ENCODE measurements at places on chromosomes 3 and 15.

DNA sequence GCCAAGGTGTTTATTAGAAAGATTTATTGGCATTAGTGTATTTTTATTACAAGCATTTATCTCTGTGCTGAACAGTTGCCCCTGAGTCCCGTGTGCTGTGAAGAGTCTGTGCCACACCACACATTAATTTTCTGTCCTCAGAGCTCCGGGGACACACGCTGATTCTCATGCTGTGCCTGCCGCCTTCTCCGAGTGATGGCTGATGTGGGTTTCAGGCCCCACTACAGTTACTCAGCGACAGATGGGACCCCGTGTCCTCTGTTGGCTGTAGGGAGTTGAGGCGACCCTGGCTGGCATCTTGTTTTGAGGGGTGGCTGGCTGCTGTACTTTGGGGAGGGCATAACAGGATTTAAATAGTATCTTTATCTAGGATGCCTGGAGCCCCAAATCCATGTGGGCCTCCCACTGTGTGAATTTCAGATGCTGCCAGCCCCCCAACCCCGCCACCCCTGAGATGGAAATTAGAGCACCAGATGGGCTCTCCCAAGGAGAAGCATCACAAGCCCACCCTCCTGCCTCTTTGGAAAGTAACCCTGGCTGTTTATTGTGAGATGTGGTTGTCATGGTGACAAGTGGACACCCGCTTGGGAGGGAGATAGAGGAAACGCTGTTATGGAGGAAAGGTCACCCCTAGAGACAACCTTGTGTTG, 185.6 kb downstream of the APBA2 start:
- DNase-seq, result no peak

- no peak for DNase-seq
These were observed 92.1 kb downstream of the XRN1 start for GRCh38 chr3:142355692-142356091.

GRCh38 chr3:14538451-14539088, 1.6 kb downstream of the GRIP2 start:
- no peak for DNase-seq

GRCh38 chr15:77974098-77974414, 103.5 kb downstream of the TBC1D2B start:
- no peak for DNase-seq

DNA sequence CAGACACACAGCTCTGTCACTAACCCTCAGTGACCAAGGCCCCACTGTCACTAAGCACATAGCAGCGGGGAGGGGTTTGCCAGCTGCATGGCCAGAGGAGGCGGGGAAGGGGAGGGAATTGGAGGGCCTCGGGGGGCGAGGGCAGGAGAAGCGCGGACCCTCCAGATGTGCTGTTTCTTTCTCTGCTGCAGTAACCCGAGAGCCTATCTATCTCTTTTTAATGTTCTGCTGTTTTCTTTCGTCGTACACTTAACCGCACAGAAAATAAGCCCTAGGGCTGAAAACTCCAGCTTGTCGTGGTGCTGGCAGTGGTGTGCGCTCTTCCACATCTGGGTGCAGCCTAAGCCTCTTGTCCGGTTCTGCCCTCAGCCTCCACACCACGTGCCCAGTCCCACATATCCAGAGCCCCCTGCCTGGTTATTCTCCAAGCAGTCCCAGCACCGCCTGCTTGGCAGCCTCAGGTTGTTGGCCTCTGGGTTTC, 51.1 kb downstream of the BDH1 start:
- DNase-seq, result no peak

DNA sequence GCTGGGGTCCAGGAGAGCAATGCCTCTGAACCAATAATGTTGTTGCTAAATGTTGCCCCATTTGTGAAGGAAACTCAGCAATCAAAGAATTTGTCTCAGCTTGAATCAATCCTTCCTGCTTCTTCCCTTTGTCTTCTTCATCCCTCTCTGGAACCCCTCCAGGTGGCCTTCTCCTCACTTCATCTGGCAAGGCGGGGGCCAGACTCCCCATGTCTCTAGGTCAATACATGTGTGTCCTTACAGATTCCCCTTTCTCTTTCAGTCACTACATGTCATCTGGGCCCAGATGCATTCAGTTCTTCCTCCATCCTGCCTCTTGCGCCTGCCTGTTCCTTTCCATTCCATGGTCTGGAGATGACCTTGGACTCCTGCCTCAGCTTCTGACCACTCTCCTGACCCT, 8.0 kb upstream of the LTF start:
- DNase-seq, result no peak

DNA sequence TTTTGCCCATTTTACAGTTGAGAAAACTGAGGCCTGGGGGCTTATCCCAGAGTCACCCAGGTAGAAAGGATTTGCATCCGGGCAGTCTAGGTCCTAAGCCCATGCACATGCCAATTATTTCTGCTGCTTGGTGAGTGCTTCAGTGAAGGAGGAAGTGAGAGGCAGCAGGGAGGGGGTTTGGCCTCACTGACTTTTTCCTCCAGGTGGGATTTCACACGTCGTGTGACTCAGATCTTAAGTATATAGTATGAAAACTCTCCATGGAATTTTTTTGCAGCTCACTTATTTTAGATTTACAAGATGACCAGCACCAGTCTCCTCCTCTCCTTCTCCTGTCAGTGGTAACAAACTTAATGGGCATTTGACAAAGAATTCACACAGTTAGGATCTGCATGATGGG, 4.6 kb downstream of the ITGA11 start:
- no peak for DNase-seq

GRCh38 chr3:59517388-59517787, 467.6 kb upstream of the CFAP20DC start:
- no peak for DNase-seq

GRCh38 chr3:37582086-37582485, 279.6 kb upstream of the CTDSPL start:
- DNase-seq, result no peak

DNA sequence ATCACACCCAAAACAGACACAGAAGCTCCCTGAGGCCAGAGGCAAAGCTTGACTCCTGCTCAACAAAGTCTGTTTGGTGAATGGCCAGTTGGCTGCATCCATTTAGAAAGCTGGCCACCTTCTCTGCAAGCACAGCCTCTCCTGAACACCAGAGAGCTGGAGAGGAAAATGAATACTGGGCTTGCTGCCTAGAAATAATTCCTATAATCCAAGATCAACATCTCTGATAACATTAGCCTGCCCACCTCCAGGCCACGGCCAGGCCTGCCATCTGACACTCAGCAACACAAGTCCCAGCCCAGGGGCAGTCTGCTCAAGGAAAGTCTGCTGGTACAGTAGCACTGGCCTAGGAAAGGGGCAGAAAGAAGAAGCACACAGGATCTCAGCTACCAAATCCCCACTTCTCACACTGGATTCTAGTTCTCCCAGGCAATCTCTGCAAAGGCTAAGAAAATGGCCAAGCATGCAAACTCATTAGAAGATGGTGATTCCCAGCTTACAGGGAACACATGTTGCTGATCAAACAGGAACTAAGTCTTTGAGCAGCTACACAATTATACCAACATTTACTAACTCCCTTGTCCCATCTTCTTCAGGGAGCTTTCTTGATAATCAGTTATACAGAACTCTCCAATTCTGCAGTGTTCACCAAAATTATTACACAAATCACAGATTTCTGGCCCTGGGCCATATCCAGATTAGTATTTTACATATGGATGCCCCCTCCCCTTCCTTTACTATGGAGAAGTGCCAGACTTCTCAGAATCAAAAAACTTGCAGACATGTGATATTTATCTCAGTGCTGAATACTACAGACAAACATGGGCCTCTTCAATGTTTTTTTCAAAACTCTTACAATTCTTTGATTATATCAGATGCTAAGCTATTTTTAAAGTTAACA, 9.9 kb downstream of the TBC1D2B start:
- no peak for DNase-seq

GRCh38 chr3:51371943-51372557, 13.0 kb upstream of the MANF start:
- DNase-seq, result peak; percentile 15

GRCh38 chr3:192433704-192434103, 293.6 kb downstream of the FGF12 start:
- DNase-seq, result no peak

GRCh38 chr3:104909198-104909597, 457.5 kb upstream of the ALCAM start:
- no peak for DNase-seq

DNA sequence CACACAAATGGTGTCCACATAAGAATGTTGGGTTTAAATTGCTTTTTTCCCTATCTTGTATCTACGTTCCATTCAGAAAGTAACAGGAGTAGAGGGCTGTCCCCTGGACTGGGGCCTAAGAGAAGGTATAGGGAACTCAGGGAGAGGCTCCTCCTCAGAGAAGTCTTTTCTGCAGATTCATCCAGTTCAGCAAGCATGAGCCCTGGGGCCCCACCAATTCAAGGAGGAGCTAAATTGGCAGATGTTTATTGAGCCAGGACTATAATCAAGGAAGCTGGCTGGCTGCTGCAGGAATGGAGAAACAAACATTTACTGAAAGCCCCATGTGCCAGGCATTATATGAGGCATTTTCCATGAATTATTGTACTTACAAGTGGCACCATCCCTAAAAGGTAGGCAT, 22.1 kb upstream of the LARS2 start:
- DNase-seq, result no peak

DNA sequence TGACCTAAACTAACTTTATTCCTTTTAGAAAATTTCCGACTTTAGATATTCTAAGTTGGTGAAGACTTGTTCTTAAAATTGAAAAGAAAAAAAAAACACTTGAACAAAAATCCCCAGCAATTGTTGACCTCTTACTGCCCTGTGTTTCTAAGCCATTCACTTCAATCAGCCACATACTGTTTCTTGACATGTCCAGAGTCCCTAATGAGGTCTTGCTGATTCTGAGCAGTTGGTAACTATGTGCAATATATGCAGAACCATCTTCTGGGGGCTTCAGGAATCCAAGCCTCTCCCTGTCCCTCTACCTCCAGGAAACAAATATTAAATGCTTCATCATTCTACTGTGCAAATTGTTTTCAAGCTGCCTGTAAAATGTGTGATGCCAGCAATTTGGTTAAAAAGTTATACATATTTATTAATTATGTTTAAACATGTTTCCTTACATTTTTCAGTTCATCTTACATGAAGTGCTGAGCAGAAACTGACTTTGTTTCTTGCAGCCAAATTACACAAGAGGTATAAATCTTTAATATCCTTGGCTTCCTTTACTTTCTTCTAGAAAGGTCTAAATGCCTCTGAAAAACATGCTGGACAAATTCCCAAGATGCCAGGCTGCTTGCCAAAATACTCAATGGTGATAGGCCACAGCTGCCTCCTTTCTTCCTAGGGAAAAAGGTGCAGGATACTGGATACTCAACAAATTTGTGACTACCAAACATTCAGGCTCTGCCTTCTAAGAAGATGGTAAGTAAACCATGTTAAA, 19.8 kb upstream of the GYG1 start:
- DNase-seq, result no peak

DNA sequence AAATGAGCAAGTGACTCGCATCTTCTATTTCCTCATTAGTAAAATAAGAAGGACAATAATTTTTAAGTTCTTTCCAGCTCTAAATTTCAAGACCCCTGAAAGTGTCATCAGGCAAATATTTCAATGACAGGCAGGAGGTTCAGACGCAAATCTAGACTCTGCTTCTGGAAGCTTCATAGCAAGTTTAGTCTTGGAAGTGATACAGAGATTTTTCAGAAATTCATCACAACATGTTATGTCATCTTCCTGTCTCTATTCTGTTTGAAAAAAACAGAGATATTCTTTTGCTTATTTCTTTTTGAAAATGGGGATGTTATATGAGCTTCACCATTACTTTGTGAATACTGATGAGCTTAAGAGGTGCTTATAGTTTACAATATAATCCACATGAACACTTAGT, 74.0 kb downstream of the C3orf85 start:
- no peak for DNase-seq

GRCh38 chr3:45343947-45344346, 44.4 kb upstream of the LARS2 start:
- no peak for DNase-seq

DNA sequence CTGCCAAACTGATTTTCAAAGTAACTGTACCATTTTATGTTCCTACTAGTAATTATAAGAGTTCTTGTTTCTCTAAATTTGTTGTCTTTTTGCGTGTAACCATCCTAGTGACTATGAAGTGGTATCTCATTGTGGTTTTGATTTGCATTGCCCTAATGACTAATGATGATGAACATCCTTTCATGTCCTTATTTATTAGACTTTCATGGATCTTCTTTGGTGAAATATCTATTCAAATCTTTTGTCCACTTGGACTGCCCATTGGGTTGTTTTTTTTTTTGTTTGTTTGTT, 3.6 kb downstream of the OXSR1 start:
- no peak for DNase-seq

- DNase-seq, result no peak
These were observed 20.3 kb downstream of the GYG1 start for GRCh38 chr3:149011676-149012075.

GRCh38 chr3:190617185-190617584, 103.3 kb downstream of the IL1RAP start:
- no peak for DNase-seq

GRCh38 chr3:100079328-100079727, 35.0 kb downstream of the FILIP1L start:
- no peak for DNase-seq

DNA sequence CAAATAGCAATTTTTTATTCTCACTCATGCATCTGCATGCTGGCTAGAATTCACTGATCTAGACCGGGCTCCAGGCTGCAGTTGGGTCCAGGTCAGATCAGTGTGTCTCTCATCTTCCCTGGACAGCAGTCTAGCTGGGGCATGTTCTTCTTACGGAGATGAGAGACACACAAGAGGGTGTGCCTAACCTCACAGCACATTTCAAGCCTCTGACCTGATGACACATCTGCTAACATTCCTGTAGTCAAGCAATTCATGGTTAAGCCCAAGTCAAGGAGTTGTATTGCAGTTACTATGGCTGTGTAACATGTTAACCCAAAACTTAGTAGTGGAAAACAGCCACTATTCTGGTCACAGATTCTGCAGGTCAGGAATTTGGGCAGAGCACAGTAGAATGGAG, 13.1 kb downstream of the BSN start:
- no peak for DNase-seq

DNA sequence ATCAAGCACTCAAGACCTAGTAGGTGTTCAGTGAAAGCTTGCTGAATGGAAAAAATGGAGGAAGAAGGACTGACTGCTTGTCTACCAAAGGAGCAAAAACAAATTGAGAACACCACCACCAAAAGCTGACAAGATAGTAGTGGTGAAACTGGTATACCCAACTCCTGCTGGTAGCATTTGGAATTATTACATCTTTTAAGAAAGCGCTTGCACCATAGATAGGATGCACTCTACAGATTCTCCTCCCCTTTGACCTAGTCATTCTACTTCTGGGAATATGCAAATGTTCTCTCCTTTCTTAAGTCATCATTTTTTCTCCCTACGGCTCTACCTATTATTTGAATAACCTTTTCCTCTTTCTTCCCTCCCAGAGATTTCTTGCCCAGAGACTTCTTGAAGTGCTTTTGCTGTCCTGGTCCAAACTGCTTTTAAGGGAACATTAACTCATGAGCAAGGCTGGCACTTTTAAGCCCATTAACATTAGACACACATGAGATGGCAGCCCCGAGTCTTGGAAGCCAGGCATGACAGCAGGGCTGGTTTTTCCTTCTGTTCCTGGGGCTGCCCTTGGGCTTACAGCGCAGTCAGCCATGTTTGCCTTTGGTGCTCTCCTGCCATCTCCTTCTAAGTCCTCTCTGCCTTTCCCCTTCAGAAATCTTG, 75.0 kb upstream of the TLE3 start:
- DNase-seq, result no peak

GRCh38 chr15:58146749-58147148, 8.6 kb downstream of the AQP9 start:
- no peak for DNase-seq

Measured in activated naive CD4-positive, alpha-beta T cell (primary cell).